Adipose tissue (tissue), 3 donors: ENCODE measurements at places on chromosomes 7 and 10. TPM values are rescaled to one million over a fixed set of nuclear protein-coding genes. Genes with fewer than 3 reads are reported as not detected.

Gene GNAT3
- polyA plus RNA-seq, result not detected

Gene UPK3B
- 8.7 TPM for polyA plus RNA-seq

Gene SFXN2
- 3.0 TPM for polyA plus RNA-seq

Gene TBRG4
- 25.3 TPM for polyA plus RNA-seq

Gene BLVRA
- polyA plus RNA-seq, result 74.7 TPM

Gene SAP25
- 2.5 TPM for polyA plus RNA-seq

Gene NKX2-3
- polyA plus RNA-seq, result 2.3 TPM

Gene PHKG1
- 1.3 TPM for polyA plus RNA-seq

Gene AGBL3
- polyA plus RNA-seq, result 1.1 TPM
